CD4-positive, alpha-beta T cell treated with Interleukin-15 for 4 hours (primary cell): ENCODE measurements at places on chromosomes 12 and 14.

DNA sequence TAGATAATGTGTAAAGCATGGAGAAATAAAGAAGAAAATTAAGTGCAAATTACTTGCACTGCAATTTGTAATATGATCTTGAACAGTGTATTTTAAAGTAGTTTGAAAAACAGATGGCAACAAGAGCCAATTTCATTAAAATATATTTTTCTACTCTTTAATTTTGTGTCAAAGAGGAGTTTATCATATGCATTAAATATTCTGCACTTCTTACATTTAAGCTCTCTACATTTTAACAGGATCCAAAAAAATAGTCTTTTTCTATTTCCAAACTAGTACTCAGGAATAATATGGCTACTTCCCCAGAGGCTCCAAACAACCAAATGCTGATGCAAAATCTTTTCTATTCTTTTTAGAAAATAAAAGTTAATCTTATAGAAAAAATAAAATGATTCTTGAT is 1221.5 kb downstream of the FSCB start:
- no peak for DNase-seq

DNA sequence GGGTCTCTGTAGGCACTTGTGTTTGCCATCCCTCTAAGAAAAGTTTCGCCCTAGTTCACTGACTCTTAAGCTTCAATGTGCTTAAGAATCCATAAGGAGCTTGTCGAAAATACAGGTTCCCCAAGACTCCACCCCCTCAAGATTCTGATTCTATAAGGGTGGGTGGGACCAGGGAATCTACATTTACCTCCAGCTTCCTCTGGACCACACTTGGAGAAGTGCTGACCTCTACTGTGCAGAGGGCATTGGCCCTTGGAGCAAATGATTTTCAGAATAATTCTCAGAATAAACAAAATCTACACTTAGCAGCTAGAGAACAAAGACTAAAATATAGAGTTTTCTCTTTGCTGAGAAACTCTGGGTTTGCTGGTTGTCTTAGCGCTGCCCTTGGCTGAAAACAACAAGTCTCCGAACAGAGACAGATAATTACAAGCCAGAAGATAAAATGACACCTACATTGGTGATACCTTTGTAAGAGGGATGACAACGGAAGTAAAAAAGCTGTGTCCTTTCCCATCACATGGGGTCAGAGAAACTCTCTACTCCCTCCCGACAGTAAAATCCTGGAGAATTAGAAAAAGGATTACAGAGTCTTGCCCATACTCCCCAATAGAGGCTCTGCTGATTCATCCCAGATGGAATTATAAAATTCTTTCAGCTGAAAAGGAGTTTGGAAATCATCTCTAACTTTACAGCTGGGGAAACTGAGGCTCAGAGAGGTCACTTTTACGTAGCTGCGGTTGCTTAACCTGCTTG is 4.8 kb downstream of the TGFB3 start:
- no peak for DNase-seq

DNA sequence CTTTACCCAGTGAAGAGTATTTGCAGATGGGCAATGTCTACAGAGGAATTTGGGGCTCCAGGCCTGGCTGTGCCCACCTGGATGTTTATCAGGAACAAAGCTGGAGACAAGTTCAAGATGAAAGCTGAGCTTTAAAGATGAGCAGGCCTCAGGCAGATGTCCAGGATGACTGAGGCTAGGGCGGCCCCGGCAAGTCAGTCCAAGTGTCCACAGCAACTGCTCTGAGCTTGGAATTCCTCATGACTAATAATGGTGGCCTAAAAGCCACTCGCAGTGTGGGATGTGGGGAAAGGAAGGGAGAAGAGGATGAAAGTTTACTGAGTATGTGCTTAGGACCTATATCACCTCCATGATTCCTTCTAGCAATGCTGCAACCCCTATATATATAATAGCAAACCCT is 128.2 kb upstream of the NOS1 start:
- no peak for DNase-seq

- no peak for DNase-seq
These were observed 14.0 kb upstream of the FBXO33 start for GRCh38 chr14:39446131-39446744.

DNA sequence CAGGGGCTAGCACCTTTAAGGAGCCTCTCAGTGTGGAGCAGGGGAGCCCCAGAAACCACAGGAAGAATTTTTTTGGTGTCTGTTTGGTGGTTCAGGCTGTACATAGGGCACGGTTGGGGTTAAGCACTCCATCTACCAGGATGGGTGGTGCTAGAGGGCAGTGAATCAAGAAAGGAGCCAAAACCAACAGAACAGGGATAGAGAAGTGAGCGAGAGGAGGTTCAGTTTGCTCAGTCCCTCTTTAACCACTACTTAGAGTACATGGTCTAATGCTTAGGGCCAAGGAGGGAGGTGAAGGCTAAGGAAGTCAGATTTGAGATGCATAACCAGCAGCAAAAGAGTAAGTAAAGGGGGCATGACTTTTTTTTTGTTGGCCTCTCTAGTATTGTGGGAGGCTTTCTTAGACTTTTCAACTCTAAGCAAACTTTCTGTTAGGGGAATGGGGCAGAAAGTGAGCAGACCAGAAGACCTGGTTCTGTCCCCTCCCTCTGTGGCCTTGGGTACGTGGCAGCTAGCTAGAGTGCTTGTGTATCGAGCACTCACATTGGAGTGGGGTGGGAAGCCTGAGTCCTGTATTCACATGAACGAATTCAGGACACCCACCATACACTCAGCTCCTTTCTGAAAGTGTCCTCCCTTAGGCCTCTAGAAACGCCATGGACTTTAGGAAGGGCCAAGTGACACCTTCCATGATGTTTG is 6.6 kb upstream of the NPFF start:
- no peak for DNase-seq

- DNase-seq, result no peak
These were observed 21.2 kb downstream of the STX2 start for GRCh38 chr12:130817804-130818203.

DNA sequence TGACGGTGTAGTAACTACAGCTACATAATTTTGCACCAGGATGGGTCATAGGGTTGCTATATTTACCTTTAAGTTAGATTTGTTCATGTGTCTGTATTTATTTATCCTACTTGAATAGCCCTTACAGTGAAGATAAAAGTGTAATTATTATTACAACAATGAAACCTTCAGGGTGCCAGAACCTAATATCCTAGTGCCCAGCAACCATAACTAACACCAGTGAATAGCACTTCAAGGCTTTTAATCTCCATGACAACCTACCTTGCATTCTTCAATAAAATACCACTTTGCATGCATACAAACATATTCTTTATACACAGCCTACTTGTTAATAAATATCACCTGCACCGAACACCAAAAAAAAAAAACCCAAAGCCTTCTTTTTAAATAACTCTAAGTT is 58.7 kb upstream of the G2E3 start:
- DNase-seq, result no peak

DNA sequence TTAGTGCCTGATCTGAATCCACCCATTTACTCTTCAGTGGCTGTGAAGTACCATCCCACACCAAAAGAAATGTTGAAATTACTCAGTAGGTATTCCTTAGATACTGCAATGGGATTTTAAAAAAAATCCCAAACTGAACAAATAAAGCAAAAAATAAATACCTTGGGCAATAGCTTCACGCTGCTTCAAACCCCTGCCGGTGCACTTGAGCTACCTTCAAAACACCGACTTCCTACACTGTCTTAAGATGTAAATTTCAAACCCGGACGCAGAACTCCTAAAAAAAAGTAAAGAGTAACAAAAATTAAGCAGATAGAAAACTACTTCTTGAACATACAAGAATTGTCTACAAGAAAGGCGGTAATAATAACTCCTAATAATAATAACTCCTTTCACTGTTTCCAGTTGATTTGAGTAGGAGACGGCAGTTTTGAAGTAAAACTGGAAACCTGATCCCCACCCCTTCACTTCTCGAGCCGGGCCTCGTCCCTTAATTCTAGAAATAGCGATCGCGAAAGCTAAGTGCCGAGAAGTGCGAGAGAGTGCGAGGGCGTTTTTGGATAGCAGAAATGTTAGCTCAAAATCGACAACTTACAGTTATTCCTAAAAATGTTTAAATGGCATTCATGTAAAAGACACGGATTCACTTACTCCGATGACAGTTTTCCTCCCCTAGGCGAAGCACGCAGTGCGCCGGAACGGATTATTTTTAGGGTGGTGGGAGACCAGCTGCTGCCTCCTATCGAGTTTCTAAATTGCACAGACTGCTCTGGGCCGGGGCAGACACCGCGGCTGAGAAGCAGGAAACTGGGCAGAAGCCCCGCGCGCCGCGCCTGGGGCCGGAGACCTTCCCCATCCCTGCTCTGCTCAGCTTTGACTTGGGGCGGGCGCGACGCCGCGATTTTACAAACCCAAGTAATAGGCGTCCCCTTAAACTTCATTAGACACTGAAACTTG is at the start of gene ABCC9:
Gene ABCC9, minus strand, starts transcription at position 878 of the 957 bp plus-strand sequence. CDS start 4,752 bp downstream, outside the sequence.
- DNase-seq, result no peak

DNA sequence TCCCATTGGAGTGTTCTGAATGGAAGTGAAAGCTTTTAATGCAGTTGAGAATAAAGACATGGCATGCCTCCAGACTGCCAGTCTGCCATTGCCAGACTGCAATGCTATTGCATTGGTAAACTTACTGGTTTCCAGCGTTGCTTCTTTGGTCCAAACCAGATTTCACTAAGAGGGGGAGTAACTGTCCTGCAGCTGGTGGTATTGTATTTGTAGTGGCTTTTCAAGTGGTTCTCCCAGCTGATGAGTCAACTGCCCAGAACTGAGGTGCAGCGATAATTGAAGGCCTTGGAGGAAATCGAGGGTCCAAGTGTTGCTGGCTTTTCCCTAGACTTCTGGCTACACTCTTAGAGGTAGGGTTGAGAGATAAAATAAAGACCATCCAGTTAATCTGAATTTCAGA is 31.9 kb downstream of the ERG28 start:
- no peak for DNase-seq

- DNase-seq, result peak; percentile 43
These were observed 4.1 kb upstream of the IFNG start for GRCh38 chr12:68163560-68164081.
